ENCODE measurements at places on chromosomes 11 and 22.
A peak's percentile ranks its signal among the peaks of the same experiment; 100 is the strongest.

DNA sequence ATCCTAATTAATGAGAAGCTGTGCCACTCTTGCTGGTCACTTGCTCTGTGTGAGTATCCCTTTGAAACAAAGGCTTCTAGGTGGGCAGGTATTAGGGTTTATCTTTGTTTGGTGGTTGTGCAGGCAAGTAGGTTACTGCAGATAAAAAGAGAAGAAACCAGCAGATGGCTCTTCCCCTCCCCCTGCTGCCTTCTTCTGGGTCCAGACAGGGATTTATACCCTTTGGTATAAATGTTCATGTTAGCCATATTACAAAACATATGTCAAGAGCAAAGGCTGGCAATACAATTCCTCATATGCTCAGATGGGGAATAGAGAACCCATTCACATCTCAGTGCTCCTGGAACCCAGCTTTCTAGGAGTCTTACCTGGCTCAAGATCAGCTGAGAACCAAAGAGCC lies 109.9 kb downstream of the NAV2 start:
- no peak for DNase-seq

- peak; percentile 62 for DNase-seq
Measured at GRCh38 chr11:61162092-61162941, 1.1 kb upstream of the VPS37C start.

- DNase-seq, result peak; percentile 34
Measured at GRCh38 chr11:7548659-7549274, 35.0 kb downstream of the PPFIBP2 start.

- DNase-seq, result no peak
Measured at GRCh38 chr11:101127699-101128570, 1.7 kb downstream of the PGR start.

- DNase-seq, result peak; percentile 54
Measured at GRCh38 chr11:3837793-3838192, 3.0 kb downstream of the RHOG start.

- no peak for DNase-seq
Measured at GRCh38 chr11:47154616-47155570, 21.8 kb downstream of the ARFGAP2 start.

- DNase-seq, result no peak
Measured at GRCh38 chr11:75809991-75810390, 5.0 kb upstream of the UVRAG start.

DNA sequence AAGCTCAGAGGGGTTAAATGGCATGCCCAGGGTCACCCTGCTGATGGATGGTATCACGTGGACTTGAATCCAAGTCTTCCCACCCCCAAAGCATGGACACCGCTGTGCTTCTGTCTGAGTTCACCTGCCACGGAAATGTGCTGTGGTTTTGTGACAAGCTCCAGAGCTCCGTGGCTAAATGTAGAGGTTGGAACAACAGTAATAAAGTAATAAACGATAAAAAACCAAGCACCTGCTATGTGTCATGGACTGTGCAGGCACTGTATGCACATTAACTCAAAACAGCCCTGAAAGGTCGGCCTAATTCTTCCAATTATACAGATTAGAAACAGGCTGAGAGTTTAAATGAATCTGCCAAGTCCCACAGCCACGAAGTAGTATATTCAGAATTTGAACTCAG lies 182.1 kb upstream of the NAV2 start:
- no peak for DNase-seq

- DNase-seq, result no peak
Measured at GRCh38 chr22:30877662-30878515, 90.7 kb downstream of the MORC2 start.

DNA sequence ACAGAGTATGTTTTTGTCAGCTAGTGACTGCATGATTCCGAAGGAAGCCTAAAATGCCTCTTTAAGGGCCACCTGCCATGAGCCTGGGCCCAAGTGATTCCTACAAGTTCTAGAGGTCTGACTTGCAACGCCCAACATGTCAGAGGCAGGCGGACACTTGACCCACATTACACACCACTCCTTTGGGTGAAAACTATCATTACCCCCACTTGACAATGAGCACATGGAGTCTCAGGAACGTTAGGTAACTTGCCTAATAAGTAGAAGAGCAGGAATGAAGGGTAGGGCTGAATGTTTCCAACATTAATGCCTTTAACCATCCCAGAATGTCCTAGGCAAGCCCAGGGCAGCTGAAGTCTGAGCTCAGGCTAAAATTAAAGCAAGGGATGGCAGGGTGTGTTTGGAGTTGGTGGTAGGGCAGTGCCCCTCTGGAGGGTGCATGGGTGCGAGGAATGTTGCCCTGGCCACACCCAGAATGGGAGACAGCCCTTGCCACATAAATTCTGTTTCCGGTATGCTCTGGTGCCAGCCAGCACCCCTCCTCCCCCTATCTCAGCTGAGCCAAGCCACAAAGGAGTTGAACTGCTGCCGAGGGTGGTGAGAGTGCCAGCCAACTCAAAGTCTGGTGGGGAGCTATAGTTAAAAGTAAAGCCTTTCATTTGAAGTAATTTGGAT lies 2.5 kb downstream of the PLAAT2 start:
- peak; percentile 78 for DNase-seq

GRCh38 chr11:28227460-28227859 lies 119.3 kb downstream of the METTL15 start:
- no peak for DNase-seq

- no peak for DNase-seq
Measured at GRCh38 chr11:66851239-66851596, 5.6 kb upstream of the LRFN4 start.

- DNase-seq, result no peak
Measured at GRCh38 chr11:46296528-46297448, 19.3 kb downstream of the CREB3L1 start.

DNA sequence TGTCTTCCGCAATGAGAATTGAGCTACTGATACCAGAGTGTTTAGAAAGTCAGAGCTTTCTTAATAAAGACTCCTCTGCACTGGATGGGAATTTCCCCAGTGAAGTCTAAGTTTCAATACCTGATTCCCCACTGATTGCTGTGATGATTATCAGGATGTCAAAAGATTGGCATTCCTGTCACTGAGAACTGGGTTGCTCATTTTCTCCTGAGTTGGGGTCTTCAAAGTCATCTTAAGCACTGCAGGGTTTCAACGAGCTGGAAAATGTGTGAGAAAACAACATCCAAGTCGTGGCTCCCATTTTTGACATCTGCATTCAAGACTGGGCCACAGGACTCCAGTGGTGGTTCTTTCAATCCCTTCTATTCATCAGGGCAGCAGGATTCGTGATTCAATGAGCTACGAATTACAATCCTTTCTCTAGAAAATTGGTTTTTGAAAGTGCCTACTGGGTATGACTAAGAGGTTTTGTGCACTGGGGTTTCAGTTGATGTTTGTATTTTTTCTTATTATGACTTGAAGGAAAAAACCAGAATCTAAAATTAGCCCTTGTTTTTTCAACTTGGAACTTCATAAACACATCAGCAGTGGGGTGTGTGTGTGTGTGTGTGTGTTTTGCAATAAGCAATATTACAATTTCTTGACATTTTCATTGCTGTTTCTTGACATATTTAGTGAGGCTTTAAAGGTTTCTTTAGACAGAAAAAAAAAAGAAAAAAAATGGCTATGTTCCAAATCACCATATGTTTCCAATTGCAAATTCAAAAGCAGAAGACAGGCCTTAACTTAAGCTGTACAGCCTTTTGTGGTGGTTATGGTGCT lies 233.0 kb downstream of the FAM76B start:
- peak; percentile 9 for DNase-seq

GRCh38 chr11:86152006-86152862 lies 83.3 kb upstream of the PICALM start:
- DNase-seq, result peak; percentile 51

DNA sequence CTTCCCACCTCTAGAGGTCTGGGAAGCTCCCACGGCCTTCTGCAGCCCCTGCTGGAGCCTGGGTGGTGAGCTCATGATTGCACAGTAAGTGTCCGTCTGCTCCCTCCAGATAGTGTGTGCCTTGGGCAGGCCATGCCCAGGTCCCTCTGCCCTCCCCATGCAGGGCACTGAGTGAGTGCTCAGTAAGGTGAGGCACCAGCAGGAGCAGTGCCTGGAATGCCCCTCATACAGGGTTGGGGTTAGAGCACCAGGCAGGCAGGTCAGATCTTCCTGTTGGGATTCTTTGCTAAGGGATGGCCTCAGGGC lies 50.3 kb downstream of the NAT10 start:
- DNase-seq, result no peak

GRCh38 chr11:11588891-11589290 lies 32.9 kb downstream of the GALNT18 start:
- no peak for DNase-seq

GRCh38 chr11:15248749-15249148 lies 134.0 kb downstream of the INSC start:
- DNase-seq, result no peak

GRCh38 chr11:6062691-6063358 lies 32.3 kb upstream of the OR56A1 start:
- DNase-seq, result no peak

DNA sequence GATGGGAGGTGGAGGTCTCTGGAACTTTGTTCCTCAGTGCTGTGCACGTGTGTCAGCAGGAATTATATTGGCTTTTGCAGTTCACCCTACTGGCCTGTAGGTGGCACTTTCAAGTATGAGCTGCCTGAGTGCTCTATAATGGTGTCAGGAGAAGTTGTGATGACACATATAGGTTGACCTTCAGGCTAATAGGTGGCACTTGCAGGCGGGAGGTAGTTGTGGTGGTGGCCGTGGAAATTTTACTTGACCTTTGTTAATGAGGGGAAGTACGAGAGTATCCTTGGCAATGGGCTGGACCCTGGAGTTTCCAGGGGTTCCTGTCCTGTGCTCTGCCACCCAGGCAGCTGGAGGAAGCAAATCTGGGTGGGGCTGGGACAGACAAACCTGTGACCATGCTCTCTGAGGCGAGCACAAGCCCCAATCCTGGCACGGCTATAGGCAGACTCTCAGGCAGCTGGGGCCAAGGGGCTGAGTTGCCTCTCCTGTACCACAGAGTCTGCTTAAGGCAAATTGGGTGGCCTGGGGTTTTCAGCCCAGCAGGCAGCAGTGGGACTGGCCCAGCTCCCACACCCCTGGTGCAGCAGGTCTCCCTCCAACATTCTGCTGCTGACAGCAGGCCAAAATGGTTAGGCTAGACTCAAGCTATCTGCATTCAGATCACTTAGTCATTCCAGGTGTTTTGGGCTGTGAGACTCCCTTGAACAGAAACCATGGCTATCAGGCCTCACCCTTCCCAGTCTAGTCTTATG lies 147.5 kb upstream of the CTSC start:
- peak; percentile 60 for DNase-seq

GRCh38 chr11:68735125-68735524 lies 16.2 kb downstream of the TESMIN start:
- DNase-seq, result no peak

GRCh38 chr22:20013382-20013871 lies 3.2 kb downstream of the ARVCF start:
- DNase-seq, result no peak

DNA sequence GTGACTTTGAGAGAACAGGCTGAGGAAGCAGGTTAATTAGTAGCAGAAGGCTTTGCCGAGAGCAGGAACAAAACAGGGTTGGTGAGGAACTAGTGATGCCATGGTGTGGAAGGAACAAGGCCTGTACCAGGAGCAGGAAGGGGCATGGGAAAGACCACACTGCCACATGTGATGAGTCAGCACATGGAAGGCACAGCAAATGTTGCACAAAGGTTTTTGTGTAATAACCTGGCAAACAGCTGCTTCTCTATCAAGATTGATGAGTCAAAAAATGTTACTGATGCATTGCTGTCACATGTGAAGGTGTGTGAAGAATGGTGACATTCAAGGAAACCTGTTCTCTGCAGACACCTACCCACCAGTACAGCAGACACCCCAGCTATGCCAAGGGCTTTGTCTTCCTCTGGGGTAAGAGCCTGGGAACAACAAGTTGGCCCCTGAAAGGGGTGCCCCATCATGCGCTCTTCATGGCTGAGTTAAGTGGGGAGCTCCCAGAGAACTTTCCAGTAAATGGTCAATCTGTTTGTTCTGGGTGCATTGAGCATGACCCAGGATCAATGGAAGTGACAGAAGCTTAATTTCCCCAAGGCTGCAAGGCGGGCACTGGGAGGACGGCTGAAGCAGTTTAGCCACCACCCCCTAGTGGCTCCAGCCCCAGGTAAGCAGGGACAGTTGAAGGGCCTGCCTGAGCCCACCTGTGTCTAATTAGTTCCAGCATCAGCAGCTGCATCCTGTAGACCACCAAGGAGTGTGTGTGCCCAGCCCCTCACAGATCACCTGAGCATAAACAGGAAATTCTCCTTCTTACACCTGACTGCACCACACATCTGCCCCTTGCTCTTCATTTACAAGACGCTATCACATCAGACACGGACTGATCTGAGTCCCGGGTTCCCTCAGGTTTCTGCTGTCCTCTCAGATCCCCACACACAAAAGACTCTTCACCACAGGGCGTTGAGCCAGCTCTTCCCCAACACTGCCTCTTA lies 47.6 kb downstream of the GGTLC2 start:
- no peak for DNase-seq

DNA sequence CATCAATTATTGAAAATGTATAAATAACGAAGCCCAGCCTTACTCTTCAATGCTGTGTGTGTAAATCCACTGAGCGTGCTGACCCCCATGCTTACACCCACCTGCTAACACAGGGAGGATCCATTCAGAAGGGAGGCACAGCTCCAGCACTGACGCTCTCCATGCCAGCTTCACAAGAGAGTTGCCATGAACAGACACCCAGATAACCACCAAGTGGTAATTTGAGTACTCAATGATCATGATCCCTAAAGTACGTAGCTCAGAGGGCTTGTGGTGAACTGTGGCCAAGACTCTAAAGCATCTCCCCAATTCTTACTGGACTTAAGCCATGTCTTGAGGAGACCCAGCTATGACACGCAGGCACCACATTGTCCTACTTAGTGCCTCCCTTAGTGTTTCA lies 98.7 kb downstream of the IGLL1 start:
- no peak for DNase-seq

All from RPMI8226 (cell line).